ENCODE measurements at places on chromosomes 2 and 18. TPM values are rescaled to one million over a fixed set of nuclear protein-coding genes. Genes with fewer than 3 reads are reported as not detected.

DNA sequence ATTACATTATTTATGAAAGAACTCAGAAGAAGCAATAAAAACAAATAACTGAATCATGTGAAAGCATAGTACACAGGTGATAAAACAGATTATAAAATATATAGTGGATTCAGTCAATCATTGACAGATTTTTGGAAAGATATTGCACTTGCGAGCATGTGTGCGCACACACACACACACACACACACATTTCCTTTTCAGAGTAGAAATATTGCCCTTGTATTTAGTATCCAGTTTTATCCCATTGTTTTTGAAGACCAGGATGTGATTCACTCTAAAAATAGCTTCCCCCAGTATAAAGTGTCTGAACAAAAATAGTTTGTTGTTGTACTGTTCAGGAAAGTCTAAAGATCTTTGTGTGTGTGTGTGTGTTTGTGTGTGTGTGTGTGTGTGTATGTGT, 145.5 kb downstream of the CALCRL start:
- no peaks in the 10 kb centered on the region for H3K36me3 ChIP-seq
- H3K27me3 ChIP-seq: no peaks in the 10 kb centered on the region
- no peak for DNase-seq
- H3K4me3 ChIP-seq: no peak overlapping the region

DNA sequence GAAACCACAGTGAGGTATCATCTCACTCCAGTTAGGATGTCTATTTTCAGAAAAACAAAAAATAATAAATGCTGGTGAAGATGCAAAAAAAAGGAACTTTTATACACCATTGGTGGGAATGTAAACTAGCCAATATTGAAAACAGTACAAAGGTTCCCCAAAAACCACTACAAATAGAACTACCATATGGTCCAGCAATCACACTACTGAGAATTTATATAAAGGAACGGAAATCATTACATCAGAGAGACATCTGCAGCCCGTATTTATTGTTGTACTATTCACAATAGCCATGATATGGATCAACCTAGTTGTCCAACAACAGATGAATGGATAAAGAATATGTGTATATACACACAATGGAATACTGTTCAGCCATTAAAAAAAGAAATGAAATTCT, 52.0 kb downstream of the ORC4 start:
- no peaks in the 10 kb centered on the region for H3K36me3 ChIP-seq
- no peaks in the 10 kb centered on the region for H3K4me1 ChIP-seq
- DNase-seq: no peak
- no peak overlapping the region for H3K27ac ChIP-seq

DNA sequence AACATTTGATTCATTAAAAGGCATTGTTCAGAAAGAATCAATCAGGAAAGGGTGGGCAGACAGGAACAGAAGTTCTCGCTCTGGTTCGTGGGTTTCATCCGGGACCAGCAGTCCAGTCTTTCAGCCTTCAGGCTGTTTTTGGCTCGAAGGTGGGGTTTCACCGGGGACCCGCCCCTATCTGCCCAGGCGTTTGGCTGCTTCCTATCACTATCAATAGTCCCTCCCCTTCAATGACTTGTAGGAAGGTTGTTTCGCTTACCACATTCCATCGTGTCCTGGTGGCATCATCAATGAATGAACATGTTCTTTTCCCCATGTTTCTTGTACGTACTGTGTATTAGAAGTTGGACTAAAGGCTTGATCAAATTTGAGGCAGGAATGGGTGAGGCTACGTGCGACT, 130.3 kb downstream of the NEDD4L start:
- H3K4me1 ChIP-seq: peaks cover 8% of the 10 kb centered on the region
- no peak overlapping the region for H3K4me3 ChIP-seq
- H3K36me3 ChIP-seq: no peaks in the 10 kb centered on the region
- H3K27ac ChIP-seq: no peak overlapping the region

C2orf15 gene
- 5.2 TPM for polyA plus RNA-seq

DNA sequence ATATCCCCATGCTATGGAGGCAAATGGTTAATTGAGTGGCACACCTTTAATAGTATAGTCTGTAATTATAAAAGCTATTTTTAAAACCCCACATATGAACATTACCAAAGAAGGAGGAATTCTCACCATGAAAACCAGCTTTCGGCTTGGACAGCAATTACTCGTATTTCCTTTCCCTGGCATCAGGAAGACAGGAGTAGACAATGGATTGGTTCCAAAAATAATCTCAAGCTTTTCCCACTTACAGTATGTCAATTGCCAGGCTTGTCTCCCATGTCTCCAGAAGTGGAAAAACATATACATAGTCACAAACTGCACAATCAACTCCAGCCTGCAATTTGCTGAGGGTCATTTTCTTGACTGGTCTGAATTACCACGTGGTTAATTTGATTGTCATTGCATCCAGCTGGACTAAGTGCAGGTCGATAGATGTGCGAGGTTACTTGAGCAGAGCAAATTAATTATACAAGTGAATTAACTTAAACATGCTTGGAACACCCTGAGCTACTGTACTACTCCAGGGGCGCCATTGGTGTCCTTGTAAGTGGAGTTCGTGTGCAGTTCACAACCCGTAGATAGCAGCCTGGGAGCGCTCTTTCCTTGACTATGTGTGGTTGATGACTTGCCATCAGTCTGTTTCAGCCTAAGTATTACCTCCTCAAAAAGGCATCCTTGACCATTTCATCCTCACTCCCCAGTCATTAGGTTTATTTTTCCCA, 124.3 kb upstream of the PELI1 start:
- H3K27ac ChIP-seq: no peak overlapping the region
- H3K4me3 ChIP-seq: no peak overlapping the region
- no peaks in the 10 kb centered on the region for H3K36me3 ChIP-seq
- H3K27me3 ChIP-seq: no peaks in the 10 kb centered on the region
- no peak for DNase-seq

- no peaks in the 10 kb centered on the region for H3K27me3 ChIP-seq
- H3K4me1 ChIP-seq: peaks cover 34% of the 10 kb centered on the region
- no peaks in the 10 kb centered on the region for H3K36me3 ChIP-seq
- DNase-seq: peak; percentile 80
- H3K4me3 ChIP-seq: no peak overlapping the region
Observed at GRCh38 chr2:54597153-54597848, 126.2 kb upstream of the EML6 start.

GRCh38 chr18:29501952-29502351, 1325.0 kb upstream of the CDH2 start:
- H3K27me3 ChIP-seq: no peaks in the 10 kb centered on the region
- H3K36me3 ChIP-seq: no peaks in the 10 kb centered on the region
- H3K4me1 ChIP-seq: no peaks in the 10 kb centered on the region
- H3K4me3 ChIP-seq: no peak overlapping the region
- H3K27ac ChIP-seq: no peak overlapping the region
- DNase-seq: no peak

- H3K4me1 ChIP-seq: no peaks in the 10 kb centered on the region
- no peak overlapping the region for H3K4me3 ChIP-seq
- H3K36me3 ChIP-seq: no peaks in the 10 kb centered on the region
- H3K27me3 ChIP-seq: no peaks in the 10 kb centered on the region
- H3K27ac ChIP-seq: no peak overlapping the region
- DNase-seq: no peak
Observed at GRCh38 chr2:424306-425171, 136.6 kb upstream of the ALKAL2 start.

POLR1B gene
- 6.2 TPM for polyA plus RNA-seq

CYTIP gene
- 0.68 TPM for polyA plus RNA-seq

GRCh38 chr2:175156534-175156933, 11.5 kb downstream of the ATF2 start:
- H3K27me3 ChIP-seq: no peaks in the 10 kb centered on the region
- no peaks in the 10 kb centered on the region for H3K36me3 ChIP-seq
- DNase-seq: no peak
- no peak overlapping the region for H3K4me3 ChIP-seq
- peaks cover 7% of the 10 kb centered on the region for H3K4me1 ChIP-seq

DNA sequence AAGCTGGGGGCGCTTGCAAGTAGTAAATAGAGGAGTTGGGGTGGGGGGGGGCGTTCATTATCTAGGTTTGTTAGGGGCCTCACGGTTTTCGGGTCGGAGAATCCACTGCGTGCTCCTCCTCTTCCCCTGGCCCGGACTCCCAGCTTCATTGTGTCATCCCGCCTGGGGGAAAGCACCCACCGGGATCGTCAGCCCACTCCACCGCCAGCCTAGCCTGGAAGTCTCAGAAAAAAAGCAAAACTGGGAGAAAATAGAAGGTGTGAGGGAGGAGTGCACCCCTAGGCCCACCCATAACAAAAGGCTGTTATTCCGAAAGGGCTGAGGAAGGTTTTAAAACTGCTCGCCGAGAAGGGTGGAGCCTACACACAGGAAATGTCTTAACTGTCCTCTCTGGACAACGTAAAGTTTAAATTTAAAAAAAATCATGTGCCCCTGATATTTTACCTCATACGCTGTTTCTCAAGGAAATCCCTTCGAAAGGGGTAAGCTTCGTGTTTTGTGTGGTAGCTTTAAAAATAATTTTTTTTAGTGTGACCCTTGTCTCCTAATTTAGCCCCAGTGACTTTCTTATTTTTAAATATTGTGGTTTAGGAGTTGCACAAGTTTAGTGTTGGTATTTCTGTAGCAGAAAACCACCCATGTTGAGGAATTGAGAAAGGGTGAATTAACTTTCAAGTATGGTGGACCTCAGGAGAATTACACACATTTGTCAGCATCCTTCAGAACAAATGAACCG, 104.2 kb downstream of the SPTBN1 start:
- no peaks in the 10 kb centered on the region for H3K27me3 ChIP-seq
- H3K27ac ChIP-seq: peak overlapping the region; percentile 96
- peak overlapping the region; percentile 46 for H3K4me3 ChIP-seq
- H3K4me1 ChIP-seq: peaks cover 4% of the 10 kb centered on the region
- H3K36me3 ChIP-seq: no peaks in the 10 kb centered on the region

CCDC93 gene
- 8.2 TPM for polyA plus RNA-seq

CFAP65 gene
- 0.38 TPM for polyA plus RNA-seq

CLEC4F gene
- polyA plus RNA-seq: 0.56 TPM

- no peaks in the 10 kb centered on the region for H3K27me3 ChIP-seq
- no peaks in the 10 kb centered on the region for H3K4me1 ChIP-seq
- H3K36me3 ChIP-seq: no peaks in the 10 kb centered on the region
- no peak for DNase-seq
Observed at GRCh38 chr2:218063486-218063885, 5.6 kb upstream of the RUFY4 start.
